ENCODE measurements at places on chromosomes 3 and 15.
A peak's percentile ranks its signal among the peaks of the same experiment; 100 is the strongest.

GRCh38 chr3:60001369-60001768 lies 951.5 kb upstream of the CFAP20DC start:
- DNase-seq: no peak

DNA sequence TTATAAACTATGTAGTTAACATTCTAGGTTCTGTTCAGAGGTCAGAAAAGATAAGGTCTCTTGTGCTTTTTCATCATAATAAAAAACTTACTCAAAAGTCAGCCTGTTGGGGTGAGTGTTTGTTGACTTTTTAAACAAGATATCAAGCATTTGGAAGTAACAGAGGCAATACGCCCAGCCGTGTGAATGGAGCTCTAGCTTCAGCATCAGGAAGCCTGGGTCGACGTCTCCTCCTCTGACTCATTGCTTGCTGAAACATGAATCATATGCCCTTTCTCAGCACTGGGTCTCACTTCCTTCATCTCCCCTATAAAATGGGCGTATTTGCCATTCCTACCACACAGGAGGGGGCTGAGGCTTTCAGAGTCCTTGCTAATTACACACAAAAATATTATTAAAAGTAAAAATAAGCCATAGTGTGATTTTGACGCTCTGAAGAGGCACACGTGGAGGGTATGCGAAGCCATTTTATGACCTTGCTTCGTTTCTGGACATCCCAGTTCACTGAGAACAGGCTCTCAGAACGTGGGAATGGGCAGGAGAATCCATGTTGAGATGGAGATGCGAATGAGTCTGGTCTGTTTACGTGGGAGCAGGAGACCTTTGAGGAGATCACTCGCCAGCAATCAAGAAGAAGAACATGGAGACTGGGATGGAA lies 220.8 kb upstream of the TPRG1 start:
- DNase-seq: no peak

DNA sequence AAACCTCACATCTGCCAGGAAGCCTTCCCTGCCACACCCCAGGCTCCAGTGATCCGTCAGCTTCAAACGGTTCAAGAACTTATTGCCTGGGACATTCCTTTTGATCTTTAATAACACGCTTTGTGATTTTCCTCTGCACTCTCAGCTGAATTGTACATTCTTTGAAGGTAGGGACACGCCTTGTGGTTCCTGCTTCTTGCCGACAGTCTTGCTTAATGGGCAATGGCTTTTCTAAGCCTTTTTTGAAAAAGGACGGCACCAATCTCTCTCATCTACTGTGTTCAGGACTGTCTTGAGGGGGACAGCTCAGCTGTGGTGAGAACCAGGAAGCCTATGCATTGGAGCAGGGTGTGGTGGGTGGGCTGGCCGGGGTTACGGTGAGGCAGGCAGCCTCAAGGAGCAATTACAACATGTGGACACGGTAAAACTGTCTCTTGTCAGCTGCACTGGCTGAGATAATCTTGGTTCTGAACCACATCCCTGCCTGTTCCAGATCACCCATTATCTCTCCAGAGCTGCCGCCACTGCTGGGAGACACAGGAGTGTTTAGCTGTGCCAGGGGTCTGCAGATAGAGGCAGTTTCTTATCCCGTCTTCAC lies 46.0 kb upstream of the GLCE start:
- DNase-seq: peak; percentile 49

DNA sequence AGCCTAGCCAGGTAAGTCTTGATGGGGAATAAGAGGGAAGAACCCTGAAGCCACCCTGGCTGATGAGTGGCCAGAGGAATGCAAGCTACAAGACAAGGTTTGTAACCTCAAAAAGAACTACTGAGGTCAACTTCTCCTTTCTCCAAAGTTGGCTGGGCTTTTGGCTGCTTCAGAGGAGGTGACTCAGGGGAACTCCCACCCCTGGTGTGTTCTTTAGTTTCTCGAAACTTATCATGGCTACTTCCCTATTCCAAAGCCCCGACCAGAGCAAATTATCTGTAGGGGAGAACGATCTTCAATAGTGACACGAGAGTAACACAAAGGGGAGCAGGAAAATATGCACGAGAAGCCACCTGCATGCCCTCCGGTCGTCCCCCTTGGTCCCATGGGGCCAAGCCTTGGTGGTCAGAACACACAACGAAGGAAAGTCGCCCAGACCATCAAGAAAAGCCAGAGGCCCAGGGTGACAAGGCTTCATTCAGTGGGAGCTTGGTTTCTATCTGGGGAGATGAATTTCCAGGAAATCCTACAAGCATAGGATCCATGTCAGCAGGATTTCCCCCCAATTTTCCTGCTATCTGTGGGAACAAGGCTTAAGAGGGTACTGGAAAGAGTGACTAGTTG lies 6.5 kb upstream of the BCL2A1 start:
- DNase-seq: peak; percentile 95

- DNase-seq: peak; percentile 71
Measured at GRCh38 chr3:14925729-14926591, 21.4 kb upstream of the NR2C2 start.

GRCh38 chr3:194245975-194246561 lies 105.1 kb downstream of the CPN2 start:
- no peak for DNase-seq

DNA sequence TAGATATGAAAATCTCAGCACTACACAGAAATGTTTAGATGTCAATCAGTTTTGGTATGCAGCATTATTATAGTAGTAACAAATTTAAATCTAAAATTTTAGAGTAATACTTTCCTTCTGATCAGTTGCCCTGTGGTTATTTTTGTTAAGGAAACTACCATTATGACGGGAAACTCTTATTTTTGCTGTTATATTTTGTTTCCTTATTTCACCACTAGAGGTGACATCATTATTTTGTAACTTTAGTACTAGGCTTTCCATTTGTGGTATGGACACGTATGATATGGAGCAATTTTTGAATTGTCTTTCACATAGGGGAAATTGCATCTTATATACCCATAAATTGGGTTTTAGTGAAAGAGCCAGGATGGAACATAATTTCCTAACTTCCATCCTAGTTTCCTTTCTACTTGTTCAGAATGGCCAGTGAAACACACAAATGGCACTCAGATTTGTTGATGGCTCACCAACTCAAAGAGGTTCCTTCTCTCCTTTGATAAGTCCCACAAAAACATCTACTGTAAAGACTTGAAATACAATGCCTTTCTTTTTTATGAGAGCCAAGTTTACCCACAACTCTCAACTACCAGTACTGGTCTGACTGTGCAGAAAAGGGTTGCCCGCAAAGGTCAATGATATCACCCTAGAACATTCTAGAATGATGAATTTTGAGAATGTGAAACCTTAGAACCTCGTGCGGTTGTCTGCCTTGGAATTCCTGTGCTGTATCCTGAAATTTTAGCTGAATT lies 19.4 kb upstream of the PPP4R2 start:
- peak; percentile 51 for DNase-seq

DNA sequence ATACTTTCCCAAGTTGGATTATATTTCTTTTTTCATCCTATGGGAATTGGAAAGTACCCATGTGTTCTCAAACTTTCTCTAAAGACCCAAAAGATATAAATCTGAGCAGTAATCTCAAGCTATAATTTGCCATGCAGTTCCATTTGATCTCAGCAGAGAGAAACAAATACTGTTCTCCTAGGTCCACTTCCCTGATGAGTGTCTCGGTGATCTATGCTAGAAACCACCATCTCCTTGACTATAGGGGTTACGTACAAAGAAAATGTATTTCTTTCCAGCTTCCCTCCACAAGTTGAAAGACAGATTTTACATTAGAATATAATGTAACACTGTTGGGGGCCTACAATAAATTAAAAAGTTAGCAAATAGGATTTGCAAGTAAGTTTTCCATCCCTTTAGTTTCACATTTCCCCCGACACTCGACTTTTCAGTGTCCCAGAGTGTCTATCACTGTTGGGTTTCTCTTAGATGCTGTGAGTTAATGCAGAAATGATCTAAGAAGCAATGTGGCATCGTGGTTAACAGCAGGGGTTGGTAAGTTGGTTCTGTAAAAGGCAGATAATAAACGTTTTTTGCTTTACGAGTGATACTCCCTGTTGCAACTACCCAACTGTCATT lies 465.1 kb upstream of the CFAP20DC start:
- DNase-seq: peak; percentile 14

DNA sequence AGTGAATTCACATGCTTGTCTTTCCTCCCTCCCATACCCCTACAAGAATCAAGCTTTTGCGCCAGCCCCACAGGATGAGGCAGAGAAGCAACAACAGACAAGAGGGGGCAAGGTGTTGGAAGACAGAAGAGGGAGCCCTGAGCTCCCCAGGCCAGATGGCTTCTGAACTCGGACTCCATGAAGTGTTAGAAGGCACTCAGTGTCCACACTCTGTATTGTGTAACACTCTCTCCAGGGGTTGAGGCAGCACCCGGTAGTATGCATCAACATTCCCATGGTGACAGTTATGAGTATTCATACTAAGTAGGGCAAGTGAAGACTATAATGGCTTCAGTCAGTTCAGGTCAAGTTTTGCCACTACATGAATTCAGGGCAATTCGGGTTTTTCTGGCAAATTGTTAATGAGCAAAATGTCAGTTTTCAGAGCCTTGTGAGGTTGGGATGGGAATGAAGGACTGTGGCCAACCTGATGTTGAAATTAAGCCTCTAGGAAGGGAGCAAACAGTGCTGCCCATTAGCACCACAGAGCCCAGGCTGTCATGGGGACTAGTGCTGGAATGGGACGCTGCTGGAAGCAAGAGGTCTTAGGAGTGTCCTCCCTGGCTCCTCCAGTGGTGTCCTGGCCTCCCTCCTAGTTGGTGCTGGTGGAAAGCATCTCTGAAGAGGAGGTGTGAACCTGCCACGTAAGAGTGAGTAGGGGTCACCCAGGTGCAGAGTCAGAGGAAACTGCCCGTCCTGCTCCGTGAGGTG lies 79.4 kb downstream of the KLF15 start:
- no peak for DNase-seq

DNA sequence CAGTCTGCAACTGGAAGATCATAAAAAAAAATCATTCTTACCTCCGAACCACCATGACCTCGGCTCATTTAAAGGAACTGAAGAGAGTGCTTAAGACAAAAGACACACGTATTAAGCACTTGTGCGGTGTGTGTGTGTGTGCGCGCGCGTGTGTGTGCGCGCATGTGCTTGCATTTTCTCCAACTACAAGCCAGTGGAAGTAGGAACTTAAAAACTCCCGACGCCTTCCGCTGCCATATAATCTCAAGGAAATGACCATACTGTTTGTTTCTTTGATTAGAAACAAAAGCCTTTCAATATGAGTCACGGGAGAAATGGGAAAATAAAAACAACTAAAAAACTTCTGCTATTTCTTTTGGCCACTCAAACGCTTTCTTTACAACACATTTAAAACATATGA lies 32.4 kb downstream of the FRMD4B start:
- DNase-seq: peak; percentile 88

DNA sequence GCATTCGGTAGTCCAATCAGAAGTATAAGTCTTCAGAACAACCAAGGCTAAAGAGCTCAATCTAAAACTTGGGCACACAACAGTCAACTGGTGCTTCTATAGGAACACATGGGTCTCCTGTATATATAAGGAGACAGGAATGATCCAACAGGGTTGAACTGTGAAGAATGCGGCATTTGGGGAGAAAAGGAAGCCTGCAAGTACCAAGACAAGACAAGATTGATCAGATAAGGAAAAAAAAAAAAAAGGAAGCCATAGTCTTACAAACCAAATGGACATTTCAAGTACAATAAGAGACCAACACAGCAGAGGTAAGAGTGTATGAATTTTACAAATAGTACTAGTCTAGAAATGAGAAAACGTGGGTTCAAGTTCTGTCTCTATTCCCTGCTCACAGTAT lies 6.5 kb downstream of the CPEB1 start:
- no peak for DNase-seq

- DNase-seq: no peak
Measured at GRCh38 chr15:70561885-70562284, 201.5 kb downstream of the UACA start.

- DNase-seq: no peak
Measured at GRCh38 chr3:121063628-121064027, 155.6 kb downstream of the STXBP5L start.

DNA sequence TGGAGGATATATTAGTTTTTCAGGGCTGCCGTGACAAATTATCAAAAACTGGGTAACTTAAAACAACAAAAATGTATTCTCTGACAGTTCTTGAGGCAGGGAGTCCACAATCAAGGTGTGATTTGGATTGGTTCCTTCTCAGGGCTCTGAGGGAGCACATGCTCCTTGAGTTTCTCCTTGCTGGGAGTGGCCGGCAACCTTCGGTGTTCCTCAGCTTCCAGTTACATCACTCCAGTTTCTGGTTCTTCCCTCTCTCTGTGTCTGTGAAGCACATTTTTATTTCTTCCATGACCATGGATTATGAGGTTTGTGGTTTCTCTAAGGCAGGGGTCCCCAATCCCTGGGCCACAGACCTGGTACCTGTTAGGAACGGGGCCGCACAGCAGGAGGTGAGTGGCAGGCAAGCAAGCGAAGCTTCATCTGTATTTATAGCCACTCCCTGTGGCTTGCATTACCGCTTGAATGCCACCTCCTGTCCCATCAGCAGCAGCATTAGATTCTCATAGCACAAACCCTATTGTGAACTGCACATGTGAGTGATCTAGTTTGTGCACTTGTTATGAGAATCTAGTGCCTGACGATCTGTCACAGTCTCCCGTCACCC lies 24.3 kb downstream of the LRRC28 start:
- no peak for DNase-seq

DNA sequence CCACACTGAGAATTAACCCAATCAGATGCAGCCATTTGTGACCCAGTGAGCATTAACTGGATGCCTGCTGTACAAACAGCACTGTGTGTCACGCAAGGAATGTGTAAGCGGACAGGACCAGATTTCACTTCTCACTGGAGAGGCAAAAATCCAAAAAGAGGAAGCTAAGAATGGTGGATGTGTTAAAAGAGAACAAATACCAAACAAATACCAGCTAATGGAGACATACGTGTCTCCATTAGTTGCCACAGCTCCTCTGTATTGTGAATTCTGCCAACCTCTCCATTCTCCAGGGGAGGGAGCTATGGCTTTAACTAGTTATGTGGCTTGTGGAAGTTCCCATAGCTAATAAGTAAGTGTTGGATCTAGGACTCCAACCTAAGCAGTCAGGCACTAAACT lies 2.6 kb downstream of the LTF start:
- peak; percentile 41 for DNase-seq

- no peak for DNase-seq
Measured at GRCh38 chr3:182683858-182684257, 109.4 kb upstream of the ATP11B start.

DNA sequence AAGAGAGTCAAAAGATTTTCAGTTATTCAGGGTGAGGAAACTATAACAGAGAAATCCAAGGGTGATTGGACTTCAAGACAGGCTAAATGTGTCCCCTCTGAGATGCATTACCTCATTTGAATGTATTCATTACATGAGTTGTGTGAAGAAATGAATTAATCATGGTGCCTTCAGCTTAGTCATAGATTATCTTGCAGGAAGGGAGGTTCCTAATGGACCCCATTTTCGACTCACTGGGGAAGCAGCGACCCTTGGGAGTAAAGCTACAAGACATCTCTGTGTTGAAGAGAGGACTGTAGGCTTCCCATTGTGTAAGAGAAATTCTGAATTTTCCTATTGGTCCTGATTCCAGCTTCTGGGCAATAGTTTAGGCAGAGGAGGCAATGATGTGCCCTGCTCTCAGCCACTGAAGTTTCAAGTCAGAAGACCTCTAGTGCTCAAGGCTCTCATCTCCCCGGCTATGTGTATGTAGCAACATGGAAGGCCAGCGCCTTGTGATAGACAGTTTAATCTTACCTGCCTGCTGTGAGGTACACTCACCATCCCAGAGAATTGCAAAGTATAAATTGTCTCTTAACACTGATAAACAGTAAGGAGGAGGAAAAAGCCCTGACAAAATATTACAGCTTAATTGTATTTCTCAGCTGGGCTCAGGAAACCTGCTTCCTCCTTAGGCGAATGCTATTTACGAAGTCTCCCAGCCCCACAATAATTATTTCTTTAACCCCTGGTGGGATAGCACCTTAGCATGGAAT lies 133.8 kb downstream of the PDCD6IP start:
- no peak for DNase-seq

Measured in common myeloid progenitor, CD34-positive (primary cell).